ENCODE measurements at places on chromosomes 6 and 20. TPM values are rescaled to one million over a fixed set of nuclear protein-coding genes. Genes with fewer than 3 reads are reported as not detected.

DNA sequence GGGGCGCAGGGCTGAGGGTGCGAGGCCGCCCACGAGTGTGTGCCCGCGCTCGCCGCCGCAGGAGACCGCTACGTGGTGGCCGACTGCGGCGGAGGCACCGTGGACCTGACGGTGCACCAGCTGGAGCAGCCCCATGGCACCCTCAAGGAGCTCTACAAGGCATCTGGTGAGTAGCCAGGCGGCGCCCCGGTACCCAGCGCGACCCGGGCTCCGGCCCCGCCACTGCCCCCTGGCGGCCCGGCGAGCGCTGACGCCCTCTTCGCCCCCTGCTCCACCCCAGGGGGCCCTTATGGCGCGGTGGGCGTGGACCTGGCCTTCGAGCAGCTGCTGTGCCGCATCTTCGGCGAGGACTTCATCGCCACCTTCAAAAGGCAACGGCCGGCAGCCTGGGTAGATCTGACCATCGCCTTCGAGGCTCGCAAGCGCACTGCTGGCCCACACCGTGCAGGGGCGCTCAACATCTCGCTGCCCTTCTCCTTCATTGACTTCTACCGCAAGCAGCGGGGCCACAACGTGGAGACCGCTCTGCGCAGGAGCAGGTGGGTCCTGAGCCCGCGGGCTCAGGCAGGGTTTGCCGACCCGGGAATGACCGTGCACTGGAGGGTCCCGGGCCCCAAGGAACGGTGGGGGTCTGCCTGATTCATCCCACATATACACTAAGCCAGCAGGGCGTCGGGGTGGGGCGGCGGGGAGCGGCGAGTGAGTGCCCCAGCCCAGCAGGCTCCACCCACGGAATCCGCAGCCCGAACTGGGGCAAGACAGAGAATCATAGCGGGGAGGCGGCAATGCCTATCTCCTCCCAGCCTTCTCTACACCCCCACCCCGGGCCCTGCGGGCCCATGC is 17.4 kb downstream of the HSPA12B start:
- DNase-seq = peak; percentile 93

The C6orf58 gene
- total RNA-seq = not detected

DNA sequence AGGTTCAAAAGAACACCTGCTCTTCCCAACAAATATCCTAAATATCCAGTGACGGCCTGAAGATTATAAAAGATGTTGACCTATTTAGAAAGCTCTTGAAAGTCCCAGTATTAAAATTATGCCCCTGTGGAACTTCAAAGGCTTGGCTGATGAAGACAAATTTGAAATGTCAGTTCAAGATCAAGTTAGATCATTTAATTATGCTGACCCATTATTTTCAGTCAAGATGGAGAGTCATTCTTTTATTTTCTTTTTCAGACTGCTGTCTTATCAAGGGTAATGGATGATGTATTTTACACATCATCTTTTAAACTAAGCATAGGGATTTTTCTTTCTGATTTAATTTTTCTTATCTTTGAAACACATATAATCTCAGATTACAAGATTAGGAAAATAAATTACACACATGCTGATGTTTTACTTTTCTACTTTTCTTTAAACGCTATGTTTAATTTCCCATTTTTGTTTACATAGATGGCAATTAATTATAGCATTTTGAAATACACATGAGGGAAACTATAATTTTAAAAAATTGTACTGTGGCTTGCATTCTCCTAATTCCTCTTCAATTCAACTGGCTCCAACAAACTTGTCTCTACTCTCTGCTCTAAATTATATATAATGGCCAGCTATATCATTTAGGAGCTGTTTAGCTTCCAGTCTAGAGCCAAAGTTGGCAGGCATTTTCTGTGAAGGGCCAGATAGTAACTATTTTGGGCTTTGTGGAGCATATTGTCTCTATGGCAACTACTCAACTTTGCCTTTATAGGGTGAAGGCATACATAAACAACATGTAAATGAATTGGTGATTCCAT is 123.7 kb downstream of the RCAN2 start:
- DNase-seq = no peak

GRCh38 chr6:88116276-88116675 is 49.9 kb downstream of the CNR1 start:
- DNase-seq = no peak

DNA sequence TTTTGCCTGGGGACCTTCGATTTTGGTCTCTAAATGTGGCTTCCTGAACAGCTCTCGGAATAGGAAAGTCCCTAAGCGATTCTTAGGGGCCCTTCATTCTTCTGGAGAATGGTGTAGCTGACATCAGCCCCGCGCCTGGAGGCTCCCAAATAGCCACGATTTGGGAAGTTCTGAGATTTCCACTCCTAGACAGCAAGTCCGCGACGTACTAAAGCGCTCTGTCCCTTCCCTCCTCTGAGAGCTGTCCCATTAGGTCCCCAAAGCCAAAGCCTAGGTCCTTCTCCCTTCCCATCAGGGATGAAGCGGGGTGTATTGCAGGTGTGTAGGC is 756 bp downstream of the MOXD1 start:
- DNase-seq = no peak

DNA sequence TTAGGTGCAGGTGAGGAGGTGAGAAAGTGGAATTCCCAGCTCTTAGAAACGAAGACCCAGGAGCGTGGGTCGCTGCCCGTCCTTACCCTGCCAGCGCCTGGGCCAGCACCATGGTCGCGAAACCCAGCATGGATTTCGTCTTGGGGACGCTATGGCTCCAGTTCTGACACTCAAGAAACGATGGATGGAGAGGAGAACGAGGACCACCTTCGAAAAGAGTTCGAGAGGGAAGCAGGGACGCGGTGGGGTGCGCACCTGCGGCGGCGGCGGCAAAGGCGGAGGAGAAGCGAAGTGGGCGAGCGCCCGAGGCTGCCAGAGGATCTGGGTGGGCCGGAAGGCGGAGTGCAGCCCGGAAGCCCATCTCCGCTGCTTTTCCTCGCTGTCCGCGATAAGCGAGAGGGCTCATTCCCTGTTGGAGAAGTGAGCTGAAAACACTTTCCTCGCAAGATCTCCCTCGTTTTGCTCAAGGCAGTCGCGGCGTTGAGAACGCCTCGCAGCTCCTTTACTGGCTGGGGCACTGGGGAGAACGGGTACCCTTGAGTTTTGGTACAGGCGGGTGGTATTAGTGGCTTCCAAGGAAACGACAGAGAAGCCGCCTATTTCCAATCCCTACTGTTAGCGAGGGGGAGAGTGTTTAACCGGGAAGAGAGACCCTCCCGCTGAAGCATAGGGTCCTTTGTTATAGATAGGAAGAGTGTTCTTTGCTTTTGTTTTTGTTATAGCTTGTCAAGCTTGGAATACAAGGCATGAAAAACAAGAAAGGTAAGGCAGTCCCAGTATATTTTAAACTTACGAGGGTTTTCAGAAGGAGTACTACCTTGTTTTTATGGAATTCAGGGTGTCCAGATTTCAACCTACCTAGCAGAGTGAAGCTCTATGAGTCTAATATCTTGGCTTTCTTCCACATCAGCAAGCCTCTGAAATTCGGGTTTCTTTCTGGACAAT is 109.5 kb downstream of the TRIM27 start:
- peak; percentile 77 for DNase-seq

The SYCP2L gene
- 4.5 TPM for total RNA-seq

DNA sequence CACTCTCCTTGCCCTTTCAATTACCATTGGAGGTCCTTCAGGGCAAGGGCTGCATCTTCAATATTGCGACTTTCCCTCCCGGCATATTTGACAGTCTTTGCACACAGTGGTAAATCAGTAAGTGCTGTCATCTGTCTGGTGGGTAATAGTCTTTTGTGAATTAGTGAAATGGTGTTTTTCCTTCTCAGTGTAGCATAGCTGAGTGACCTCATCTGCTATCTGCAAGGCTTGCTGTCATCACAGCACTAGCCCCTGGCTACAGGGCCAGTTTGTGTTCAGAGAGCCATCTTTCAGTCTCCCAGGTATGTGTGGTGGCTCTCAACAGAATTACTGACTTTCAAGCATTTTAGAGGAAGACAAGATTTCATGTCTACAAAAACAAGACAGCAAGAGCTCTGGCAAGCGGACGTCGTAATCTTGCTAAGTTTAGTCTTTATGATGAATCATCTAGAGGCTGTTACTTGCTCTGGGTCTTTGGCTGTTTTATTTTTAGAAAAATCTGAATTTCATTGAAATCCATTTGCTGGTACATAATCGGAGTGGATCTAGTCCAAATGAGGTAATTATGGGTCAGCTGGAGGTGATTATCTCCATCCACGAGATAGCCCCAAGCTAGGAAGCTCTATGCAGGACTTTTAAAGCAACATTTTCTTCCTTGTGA is 528.9 kb downstream of the EPM2A start:
- no peak for DNase-seq

- peak; percentile 88 for DNase-seq
Measured at GRCh38 chr6:167163476-167164011, 5.8 kb upstream of the GPR31 start.

DNA sequence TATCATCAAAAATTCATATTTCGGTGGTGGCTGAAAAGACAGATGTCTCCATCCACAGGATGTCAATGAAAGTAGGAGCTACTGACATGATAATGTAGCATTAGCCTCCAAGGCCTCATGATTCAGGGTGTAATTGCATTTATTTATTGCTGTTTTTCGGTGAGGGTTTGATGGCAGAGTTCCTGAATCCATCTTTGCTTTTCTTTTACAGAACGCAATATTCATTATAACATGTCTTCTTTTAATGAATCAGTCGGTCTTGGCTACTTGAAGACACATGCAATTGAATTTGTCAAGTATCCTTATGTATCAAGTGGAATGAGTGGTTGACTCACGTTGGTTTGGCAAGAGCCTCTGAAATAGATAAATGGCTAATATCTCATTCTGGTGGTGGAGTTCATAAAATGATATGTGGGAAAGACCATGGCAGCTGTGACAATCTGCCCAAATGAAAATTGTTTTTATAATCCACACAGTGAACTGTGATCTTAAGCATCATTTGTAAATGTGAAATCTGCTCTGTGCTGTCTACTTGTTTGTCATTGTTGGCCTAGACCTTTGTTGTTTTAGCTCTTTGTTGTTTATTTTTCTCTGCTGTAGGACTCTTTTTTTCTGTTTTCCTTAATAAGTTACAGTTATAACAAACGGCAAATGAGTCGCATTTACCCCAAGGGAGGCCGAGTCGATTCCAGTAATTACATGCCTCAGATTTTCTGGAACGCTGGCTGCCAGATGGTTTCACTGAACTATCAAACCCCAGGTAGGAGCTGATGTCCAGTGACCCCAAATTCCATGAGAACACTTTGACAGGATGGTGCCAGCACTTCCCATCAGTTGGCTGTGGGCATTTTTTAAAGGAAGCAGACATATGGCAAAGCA is 105.7 kb upstream of the LAMP5 start:
- DNase-seq = no peak

GRCh38 chr6:125114248-125114858 is 39.2 kb upstream of the TPD52L1 start:
- DNase-seq = no peak

The MUC21 gene
- not detected for total RNA-seq

GRCh38 chr6:50823094-50823920 is 4.6 kb downstream of the TFAP2B start:
- peak; percentile 67 for DNase-seq

The NHSL1 gene
- total RNA-seq = 16.3 TPM

- DNase-seq = no peak
Measured at GRCh38 chr6:88869263-88870020, 94.0 kb downstream of the RNGTT start.

The CASS4 gene
- not detected for total RNA-seq

The WTAP gene
- total RNA-seq = 112 TPM

DNA sequence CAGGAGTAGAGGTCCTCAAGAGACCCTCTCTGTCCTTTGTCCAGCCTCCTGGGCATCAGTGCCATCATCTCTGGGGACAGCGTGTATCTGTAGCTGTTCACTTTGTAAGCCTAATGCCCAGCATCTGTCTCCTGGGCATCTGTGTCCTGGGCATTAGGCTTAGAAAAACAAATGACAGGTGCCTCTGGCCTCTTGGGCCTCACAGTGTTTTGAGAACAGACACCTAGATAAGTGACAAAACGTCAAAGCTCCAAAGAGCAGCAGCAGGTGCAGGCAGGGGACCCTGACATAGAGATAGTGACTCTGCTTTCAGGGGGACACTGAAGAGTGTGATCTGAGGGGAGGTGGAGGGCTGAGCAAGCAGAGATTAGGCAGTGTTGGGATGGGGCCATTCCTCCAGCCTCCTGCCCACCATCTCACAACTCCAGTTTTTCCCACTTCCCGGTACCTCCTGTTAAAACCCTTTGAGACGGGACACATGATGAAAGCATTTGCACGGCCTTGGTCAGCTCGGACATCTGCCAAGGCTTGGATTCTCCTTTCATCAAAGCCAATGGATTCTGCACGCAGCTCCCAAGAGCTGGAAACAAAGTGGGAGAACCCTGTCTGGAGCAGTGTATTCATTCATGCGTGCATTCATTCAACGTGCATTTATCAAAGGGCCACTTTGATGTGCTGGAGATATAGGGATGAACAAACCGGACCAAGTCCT is 55.5 kb upstream of the CD93 start:
- no peak for DNase-seq

The NMBR gene
- 0.23 TPM for total RNA-seq

DNA sequence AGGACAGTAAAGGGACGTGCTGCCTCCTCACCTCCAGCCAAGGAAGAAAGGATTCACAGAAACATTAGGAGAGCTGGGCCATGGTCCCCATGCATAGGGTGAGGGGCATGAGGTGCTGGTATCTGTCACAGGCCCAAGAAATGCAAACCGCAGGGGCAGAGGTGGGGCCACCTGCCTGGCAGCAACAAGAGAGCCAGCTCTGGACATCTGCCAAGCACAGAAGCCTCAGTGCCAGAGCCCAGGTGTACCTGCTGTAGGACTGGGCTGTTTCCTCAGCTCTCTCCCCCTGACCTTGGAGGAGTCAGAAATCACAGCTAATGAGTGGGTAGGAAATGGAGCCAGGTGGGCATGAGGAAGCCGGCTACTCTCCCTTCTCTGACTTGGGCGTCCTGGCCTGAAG is 45.3 kb downstream of the SLC2A12 start:
- no peak for DNase-seq

GRCh38 chr6:30350524-30350923 is 5.6 kb downstream of the RPP21 start:
- no peak for DNase-seq

The LY6G6C gene
- total RNA-seq = 0.29 TPM

The ULBP1 gene
- total RNA-seq = 0.55 TPM

The SLA2 gene
- 0.84 TPM for total RNA-seq

GRCh38 chr6:35583893-35584688 is 71.4 kb upstream of the TULP1 start:
- peak; percentile 87 for DNase-seq

DNA sequence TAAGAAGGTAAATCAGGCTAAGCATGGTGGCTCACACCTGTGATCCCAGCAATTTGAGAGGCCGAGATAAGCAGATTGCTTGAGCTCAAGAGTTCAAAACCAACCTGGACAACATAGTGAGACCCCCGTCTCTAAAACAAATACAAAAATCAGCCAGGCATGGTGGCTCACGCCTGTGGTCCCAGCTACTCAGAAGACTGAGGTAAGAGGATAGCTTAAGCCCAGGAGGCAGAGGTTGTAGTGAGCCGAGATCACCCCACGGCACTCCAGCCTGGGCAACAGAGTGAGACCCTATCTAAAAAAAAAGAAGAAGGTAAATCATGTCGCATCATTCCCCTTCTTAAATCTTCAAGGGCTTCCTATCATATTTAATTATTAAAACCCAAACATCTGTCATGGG is 39.0 kb upstream of the PRND start:
- DNase-seq = no peak
